ENCODE measurements at places on chromosomes 16 and 17.

GRCh38 chr16:17552351-17552750 is 81.6 kb upstream of the XYLT1 start:
- no peak for DNase-seq

GRCh38 chr16:89210165-89210903 is 7.2 kb upstream of the ZNF778 start:
- no peak for DNase-seq

- no peak for DNase-seq
Measured at GRCh38 chr17:61997664-61998063, 67.4 kb downstream of the MED13 start.

GRCh38 chr17:32570081-32570396 is 83.2 kb downstream of the CDK5R1 start:
- no peak for DNase-seq

DNA sequence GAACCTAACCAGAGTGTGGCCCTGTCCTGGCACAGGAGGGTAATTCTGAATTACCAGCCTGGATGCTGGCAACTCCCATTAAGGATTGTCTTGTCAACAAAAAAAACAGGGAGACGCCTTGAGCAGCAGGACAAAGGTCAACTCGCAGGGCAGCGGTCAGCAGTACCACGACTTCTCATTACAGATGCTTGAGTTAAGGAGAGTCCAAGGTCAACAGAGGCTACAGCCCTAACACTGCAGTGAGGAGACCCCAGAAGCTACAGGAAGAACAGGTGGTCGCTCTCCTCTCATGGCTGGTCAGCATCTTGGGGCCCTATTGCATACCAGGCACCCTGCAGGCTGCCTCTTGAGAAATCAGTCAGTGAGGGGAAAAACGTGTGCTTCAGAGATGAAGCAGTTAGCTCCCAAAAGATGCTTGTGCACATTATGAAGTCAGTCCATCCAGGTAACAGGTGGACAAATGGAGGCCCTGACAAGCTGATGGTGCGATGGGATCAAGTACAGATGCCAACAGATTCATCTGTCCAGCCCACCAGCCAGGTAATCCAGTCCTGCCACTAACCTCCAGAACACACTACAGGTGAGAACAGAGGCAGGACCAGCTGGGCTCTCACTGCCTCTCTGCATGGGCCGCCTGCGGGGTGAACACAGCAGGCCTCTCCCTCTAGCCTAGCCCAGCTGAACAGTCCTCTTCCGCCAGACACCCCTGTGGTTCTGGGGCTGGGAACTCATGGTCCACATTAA is 4.2 kb downstream of the CSNK1D start:
- DNase-seq: no peak

All from HAP-1 (cell line).